ENCODE measurements at places on chromosomes 13 and 19.

GRCh38 chr13:93320942-93321341 is 94.3 kb downstream of the GPC6 start:
- DNase-seq, result no peak

DNA sequence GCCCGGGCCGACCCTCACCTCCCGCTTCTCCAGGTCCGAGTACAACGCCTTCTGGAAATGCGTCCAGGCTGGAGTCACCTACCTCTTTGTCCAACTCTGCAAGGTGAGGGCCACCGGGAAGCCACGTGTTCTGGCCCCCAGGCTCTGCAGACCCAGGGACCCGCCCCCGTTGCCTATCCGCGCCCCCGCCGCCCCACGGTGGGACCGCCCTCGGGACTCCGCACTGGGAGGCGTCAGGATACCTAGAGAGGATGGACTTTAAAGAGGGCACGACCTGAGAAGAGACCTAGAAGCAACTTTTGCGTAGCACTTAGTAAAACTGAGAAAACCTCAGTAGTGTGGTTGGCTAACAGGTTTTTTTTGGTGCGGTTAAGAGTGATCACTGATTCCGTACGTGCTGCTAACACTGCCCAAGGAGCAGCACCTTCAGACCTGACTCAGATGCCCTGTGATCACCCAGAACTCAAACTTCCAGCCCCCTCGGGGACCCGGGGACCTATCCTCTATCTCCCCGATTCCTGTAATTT is 492 bp downstream of the TMEM147 start:
- peak; percentile 40 for DNase-seq

GRCh38 chr13:63149375-63149774 is 1733.7 kb upstream of the PCDH20 start:
- DNase-seq, result no peak

- DNase-seq, result no peak
These were observed 5.1 kb downstream of the RGCC start for GRCh38 chr13:41462427-41462826.

GRCh38 chr19:53951436-53951835 is 11.3 kb upstream of the CACNG8 start:
- DNase-seq, result peak; percentile 26

DNA sequence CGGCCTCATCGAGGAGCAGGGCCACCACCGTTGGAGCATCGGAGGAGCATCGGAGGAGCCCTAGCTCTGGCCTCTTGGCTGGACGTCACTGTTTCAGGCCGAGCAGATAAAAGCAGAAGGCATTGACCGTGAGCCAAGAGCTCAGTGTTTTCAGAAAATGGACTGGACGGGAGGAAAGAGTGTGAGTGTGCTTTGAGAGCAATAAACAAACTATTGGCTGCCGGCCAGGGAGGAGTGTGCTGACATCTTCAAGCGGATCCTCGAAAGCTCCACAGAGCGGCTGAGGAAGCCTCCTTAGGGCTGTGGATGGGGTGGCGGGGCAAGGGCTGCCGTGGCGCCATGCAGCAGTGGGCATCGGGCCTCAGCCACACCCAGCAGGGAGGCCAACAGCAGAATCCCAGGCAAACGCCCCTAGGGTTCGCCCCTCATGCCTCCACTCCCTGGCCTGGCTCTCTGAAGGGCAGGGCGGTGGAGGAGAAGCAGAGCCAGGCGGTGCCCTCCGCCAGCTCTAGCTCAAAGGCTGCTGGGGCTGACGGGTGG is 41.8 kb downstream of the IRS2 start:
- peak; percentile 63 for DNase-seq

DNA sequence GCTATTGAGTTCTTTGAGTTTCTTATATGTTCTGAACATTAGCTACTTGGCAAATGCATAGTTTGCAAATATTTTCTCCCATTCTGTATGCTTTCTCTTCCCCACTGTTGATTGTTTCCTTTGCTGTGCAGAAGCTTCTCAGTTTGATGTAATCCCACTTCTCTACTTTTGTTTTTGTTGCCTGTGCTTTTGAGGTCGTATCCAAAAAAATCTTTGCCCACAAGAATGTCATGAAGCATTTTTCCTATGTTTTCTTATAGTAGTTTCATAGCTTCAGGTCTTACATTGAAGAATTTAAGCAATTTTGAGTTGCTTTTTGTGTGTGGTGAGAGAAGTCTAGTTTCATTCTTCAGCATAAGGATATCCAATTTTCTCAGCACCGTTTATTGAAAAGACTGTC is 536.7 kb upstream of the ARGLU1 start:
- no peak for DNase-seq

GRCh38 chr19:5541456-5541855 is 26.3 kb downstream of the TINCR start:
- no peak for DNase-seq

DNA sequence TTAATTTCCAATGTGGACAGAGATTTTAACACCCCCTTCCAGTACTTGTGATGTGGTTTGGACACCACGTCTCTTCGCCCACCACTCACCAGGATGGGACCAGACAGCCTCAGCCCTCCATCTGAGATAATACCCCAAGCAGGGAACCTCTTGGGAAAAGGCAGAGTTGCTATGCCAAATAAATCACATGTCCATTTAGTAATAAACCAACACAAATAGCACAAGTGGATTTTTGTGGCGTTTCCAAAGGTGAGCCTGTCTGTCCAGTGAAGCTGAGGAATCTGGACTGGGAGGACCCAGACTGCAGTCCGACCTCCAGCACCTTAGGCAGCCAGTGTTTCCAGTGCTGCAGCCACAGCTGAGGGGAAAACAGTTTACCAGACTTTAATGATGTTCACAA is 34.1 kb upstream of the GAS6 start:
- no peak for DNase-seq

DNA sequence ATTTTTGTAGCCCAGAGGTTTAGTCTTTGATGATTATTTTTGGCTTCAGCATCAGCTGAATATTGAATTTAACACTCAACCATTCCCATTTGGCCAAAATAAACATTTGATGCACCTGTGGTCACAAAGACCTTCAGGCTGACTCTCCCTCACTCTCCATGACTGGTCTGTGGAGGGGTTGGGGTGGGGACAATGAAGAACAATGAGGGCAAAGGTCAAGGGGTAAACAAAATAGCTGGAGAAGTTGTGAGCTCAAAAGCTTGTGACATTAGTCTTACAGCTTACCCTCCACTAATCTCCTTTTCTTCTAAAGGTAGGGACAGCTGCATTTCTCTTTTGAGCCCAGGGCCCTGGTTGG is 86.9 kb downstream of the SLC15A1 start:
- DNase-seq, result peak; percentile 29

DNA sequence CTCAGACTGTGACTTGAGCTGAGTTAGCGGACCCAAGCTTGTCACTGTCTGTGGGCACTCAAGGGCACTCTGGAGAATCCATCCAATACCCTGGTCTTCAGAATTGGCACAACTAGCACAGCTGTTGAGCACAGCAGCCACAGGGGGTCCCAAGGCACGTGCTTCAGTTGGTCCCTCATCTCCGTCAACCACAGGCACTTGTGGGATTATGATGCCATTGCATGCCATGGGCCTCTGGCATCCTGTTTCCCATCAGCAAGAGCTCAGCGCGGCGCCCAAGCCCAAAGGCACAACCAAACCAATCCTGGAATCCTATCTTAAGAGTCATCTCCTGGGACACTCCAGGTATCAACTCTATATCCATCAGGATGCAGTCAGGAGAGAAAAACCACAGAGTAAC is 3.7 kb upstream of the B3GNT8 start:
- no peak for DNase-seq

DNA sequence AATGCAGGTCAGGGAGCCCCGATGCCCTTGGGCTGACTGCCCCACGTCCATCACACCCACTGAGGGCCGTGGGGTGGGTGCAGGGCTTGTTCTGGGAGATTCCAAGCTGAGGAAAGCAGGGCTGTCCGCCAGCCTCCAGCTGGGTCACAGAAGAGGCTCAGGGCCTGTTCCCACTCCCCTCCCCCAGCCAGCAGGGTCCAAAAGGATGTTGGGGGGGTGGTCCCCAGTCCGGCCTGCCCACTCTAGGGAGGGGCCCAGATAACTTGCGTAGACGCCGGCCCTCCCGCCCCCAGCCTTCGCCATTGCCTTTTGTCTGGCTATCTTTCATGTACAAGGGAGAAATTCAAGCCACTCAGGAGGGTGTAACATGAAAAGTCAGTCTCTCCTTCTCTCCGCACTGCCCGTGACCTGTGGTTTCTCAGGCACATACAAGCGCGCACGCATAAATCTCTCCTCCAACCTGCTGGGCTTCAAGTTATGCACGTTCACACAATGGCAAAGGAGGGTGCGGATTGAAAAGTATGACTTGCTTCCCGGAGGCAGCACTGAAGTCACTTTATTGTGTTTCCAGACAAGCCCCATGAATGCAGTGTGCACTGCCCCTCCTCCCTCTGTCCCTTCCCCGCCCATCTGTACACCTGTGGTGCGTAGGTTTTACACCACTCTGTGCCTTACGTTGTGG is 20.2 kb downstream of the CARM1 start:
- no peak for DNase-seq

DNA sequence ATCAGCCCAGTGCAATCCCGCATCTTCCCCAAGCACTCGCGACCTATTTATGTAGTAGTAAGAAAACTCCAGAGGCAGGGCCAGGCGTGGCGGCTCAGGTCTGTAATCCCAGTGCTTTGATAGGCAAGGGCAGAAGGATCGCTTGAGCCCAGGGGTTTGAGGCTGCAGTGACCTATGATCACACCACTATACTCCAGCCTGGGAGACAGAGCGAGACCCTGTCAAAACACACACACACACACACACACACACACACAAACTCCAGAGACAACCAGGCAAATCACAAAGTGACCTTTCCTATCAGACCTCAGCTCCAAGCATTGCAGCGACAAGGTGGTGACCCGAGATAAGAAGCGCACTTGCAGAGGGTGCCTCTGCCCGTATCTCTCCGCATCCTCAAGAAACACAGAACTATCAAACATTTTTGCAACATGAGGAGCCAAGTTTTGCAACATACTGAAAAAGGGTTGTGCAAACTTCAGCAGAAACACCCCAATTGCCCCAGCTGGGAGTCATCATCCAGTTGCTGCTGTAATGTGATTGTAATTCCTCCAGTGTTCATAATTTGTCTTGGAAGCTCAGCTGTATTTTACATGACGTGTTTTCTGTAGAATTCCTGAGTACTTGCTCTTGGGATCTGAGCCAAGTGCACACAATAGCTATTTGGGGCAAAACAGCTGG is 8.7 kb upstream of the KLF2 start:
- DNase-seq, result no peak

- DNase-seq, result no peak
These were observed 2.4 kb upstream of the CYP2A13 start for GRCh38 chr19:41085748-41086415.

DNA sequence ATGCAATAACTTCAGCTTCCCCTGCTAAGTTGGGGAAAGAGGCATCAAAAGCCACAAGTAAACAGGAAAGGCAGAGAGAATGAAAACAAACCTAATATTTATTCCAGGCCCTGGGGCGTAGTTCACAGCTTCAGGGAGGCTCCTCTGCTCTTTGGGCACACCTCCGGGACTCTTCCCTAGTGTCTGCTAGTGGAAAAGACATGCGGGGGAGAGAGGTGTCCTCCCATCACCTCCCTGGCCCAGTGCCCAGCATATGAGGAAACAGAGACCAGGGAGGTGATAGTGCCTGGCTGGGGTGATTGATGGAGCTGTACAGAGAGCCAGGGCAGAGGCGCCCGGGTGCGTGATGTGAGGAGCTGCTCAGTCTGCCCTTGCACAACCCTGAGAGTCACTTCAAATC is 71.0 kb downstream of the RASL11A start:
- no peak for DNase-seq

DNA sequence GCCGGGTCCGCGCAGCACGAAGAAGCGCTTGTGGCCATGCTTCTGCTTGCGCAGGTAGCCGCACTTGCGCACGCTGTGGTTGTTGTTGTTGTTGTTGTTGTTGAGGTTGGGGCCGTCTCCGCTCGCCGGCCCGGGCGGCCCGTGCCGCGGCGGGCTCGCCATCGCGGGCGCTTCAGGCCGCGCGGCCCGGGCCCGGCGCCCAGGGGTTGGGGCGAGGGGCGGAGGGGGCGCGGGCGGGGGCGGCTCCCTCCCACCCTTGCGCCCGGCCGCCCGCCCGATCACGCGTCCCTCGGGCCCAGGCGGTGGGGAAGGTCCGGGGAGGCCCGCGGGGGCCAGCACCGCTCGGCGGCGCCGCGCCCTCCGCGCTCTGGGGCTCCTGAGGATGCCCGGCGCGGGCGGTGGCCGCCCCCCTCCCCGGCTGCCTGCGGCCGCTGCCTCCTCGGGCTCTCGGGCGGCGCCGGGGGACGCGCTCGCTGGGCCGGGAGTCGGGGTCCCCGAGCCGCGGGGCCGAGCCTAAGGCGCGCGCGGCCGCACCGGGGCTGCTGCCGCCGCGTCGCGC is 412 bp downstream of the IRS2 start:
- DNase-seq, result peak; percentile 12

DNA sequence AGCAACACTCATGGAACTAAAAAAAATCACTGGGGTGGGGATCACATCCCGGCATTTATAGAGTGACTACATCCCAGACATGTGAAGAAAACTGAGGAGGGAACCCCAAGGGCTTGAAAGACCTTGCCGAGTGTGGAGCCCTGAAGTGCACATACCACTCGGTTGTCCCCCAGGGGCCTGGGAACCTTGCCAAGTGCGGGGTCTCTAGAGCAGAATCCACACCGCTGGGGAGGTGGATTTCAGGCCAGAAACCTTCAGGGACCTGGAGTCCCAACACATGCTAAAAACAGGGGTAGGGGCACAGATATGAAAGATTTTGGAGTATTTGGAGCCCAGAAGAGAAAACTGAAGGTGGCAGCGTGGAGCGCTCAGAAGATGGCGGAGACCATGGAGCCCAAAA is 35.2 kb downstream of the ERICH4 start:
- no peak for DNase-seq

DNA sequence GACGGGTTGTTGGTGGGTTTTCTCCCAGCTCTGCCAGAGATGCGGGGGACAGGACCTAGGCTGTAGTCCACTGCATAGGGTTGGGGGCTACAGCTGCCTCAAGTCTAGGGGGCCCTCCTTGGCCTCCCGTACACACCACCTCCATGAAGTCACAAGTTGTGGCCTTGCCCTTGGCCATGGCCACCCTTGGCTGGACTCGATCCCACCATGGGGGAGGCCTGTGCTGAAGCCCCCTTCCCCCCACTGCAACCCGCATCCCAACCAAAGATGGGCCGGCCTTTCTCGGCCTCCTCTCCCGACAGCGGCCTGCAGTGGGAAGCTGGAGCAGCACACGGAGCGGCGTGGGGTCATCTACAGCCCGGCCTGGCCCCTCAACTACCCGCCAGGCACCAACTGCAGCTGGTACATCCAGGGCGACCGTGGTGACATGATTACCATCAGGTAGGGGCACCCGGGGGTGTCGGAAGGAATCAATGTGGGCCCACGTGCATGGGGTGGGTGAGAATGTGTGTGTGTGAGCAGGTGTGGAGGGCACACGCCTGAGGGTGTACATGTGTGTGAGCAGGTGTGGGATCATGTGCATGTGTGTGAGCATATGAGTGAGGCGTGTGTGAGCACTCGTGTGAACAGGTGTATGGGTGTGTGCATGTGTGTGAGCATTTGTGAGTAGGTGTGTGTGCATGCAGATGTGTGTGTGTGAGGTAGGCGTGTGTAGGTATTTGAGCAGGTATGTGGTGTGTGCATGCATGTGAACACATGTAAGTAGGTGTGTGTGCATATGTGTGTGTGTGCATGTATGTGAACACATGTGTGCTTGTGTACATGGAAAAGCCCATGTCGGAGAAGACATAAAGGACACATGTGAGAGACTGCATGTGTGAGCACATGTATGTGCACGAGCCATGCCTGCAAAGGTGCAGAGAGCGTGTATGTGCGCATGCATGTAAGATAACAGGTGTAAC is 8.7 kb downstream of the LRP3 start:
- DNase-seq, result no peak

GRCh38 chr13:95536632-95537241 is 15.8 kb upstream of the CLDN10 start:
- peak; percentile 78 for DNase-seq

GRCh38 chr19:34397853-34398252 is 6.3 kb upstream of the PDCD2L start:
- no peak for DNase-seq

GRCh38 chr13:70255406-70255991 is 147.2 kb upstream of the KLHL1 start:
- no peak for DNase-seq
